NCI-H187 (cell line): ENCODE measurements at places on chromosomes 1 and 21.

GRCh38 chr1:29961293-29962059, 725.2 kb downstream of the PTPRU start:
- no peak for DNase-seq

DNA sequence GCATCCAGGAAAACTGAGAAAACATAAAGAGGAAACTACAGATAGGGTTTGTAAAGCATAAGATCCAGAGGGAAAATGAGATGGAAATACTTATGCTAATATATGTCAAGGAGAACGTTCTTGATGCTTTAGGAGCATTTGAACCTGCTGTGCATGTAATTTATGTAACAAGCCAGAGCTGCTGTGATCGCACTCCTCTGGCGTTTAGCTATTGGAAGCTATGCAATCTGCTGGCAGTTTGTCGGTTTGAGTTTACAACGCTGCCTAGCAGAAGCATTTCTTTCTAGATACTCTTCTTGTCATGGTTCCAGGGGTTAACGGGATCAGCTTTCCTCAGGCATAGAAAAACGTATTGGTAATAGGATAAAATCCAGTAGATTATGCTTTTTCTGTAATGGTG, 182.7 kb downstream of the KCNH1 start:
- no peak for DNase-seq

GRCh38 chr1:222844411-222844779, 29.6 kb downstream of the DISP1 start:
- DNase-seq: no peak

DNA sequence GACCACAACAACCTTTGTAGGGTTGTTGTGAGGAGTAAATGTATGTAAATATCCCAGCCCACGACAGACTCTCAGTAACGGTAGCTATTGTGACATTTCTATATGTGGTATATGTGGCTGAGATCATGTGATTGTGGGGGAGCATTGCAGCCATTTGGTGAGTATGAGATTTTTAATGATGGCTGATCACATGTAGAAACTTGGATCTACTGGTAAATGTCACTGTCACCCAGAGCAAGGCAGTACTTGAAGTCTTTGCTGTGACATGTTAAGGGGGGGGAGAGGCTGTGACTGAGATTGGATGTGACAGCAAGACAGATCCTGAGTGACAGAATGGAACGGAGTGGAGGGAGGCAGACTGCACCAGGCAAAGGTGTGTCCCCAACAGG, 23.9 kb upstream of the MEF2D start:
- DNase-seq: no peak

GRCh38 chr1:110605446-110605845, 712 bp downstream of the KCNA2 start:
- no peak for DNase-seq

DNA sequence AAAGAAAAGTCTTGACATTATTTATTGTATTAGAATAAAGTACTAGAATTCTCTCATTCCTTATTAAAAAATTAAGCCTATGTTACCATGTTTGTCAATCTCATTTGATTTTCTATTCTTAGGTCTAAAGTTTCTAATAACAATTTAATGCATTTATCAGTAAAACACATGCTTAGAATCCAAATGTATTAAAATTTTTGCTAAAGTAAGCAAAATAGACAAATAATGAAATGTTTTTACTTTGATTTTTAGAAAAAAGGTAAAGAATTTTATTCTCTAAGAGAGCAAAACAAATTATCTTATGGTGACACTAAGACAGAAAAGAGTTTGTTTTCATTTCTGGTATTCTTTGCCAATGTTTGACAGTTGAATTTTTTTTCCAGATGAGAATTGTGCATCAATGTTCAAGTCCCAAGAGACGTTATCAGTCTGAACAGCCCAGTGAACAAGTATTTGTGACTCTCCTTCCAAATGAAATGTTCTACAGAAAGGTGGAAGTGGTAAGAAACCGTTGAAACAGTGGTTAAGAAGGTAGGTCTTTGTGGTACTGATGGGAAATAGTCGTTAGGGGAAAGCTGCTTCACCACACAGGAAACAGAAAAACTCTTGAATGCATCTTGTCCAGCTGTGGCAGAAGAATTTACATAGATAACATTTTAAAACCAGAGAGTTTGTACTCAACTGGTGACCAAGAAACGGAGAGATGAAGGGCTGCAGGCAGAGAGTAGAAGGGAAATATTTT, 402.5 kb downstream of the PTPRC start:
- DNase-seq: no peak

DNA sequence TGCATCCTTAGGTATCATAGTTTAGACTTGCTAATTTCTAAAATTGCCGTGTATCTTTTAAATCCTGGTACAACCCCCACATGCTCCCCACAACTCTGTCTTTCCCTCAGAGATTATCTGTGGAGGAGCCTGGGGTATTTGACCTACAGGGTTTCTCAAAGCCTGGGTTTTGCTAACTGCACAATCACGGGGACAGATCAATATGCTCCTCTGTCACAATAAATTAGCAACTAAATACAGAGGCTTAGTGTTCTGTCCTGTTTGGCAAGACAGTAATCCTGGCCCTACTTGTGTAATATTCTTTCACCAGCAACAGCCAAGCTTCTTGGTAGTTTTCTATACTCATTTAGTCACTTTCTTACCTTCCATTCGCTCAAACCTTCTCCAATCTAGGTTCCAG, 8.5 kb downstream of the ECHDC2 start:
- no peak for DNase-seq

- no peak for DNase-seq
These were observed 3.1 kb downstream of the USP48 start for GRCh38 chr1:21779613-21780521.
